Bone marrow (tissue), 2 donors: ENCODE measurements at places on chromosomes 7 and 10.
A peak's percentile ranks its signal among the peaks of the same experiment; 100 is the strongest.

- DNase-seq: no peak
Measured at GRCh38 chr7:152527610-152528032, 91.8 kb upstream of the KMT2C start.

DNA sequence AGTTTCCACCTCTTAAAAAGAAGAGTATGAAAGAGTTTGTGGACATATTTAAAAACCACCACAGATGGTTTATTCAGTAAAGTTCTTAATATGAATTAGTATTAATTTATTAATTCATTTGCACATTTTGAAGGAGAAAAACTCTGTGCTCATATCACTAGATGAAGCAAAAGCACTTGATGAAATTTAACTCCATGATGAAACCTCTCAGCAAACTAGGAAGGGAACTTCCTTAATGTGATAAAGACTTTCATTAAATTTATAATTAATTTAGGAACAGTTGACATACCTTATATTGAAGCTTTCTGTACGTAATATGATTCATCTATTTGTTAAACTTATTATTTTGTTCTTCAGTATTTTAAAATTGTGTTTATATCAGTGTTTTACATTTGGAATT is 99.4 kb downstream of the MMRN2 start:
- no peak for DNase-seq

DNA sequence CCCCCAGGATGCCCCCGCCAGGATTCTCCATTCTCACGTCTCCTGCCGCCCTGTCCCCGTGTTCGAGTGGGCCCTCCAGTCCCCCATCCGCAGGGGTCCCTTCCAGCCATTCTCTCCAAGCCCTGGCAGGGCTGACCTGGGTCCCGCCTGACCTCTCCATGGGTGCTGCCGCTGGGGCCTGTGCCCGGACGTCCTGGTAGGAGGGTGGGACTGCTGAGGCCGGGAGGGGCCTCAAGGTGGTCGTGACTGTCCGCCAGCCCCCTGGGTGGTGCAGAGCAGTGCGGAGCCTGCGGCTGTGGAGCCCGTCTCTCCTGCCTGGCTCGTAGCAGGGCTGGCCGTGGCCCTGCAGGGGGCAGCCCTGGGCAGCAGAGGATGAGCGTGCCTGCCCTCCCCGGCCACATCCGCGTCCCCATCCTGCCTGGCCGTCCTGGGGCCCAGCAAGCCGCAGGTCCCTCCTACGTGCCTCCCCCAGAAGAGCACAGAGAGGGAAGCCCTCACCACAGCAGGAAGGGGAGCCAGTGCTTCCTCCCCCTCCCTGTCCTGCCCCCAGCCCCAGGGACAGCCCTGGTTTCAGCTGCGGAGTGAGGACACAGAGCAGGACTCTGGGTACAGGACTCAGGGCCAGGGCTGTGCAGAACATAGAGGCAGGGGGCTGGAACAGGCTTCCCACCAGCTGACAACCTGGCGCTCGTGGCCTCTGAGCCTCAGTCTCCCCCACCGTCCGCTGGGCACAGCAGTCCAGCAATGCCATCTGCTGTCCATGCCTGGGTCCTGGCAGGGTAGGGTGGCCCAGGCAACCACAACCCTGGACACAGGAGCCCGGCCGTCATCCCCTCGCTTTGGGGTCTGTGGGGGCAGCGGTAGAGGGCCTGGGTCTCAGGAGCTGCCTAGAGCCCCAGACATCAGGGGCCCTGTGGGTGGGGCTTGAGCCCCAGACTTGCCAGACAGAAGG is 1.5 kb upstream of the GRIFIN start:
- DNase-seq: peak; percentile 87

GRCh38 chr10:116733566-116733965 is 8.8 kb downstream of the HSPA12A start:
- no peak for DNase-seq

- DNase-seq: no peak
Measured at GRCh38 chr7:137928626-137929025, 73.3 kb downstream of the CREB3L2 start.

GRCh38 chr7:134083766-134084487 is 43.2 kb upstream of the LRGUK start:
- DNase-seq: no peak

- no peak for DNase-seq
Measured at GRCh38 chr10:34905200-34905927, 90.3 kb upstream of the PARD3 start.

DNA sequence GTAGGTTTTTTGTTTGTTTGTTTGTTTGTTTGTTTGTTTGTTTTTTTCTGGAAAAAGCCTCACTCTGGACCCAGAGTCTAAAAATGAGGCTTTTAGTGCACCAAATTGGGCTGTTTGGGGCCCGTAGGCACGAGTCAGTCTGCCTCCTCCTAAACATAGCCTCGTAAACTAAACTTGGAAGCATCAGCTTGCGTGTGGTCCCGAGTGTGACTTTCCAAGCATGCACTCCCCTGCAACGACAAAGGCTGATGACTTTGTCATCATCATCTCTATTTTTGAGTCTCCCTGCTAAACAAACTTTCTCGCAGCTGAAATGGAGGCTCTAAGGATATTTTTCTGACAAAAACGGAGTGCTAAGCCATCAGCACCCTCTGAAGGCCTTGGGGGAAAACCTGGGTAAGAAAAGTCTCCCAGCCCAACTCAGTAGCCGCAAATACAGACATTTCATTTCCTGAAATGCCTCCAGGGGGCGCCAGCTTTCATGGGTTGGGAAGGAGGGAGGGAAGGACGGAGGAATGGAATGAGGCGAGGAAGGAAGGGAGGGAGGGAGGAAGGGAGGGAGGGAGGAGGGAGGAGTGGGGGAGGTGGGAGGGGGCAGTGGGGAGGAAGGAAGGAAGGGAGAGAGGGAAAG is 245.9 kb downstream of the KCNMA1 start:
- DNase-seq: no peak

GRCh38 chr10:93437086-93437945 is 44.8 kb downstream of the MYOF start:
- DNase-seq: no peak

DNA sequence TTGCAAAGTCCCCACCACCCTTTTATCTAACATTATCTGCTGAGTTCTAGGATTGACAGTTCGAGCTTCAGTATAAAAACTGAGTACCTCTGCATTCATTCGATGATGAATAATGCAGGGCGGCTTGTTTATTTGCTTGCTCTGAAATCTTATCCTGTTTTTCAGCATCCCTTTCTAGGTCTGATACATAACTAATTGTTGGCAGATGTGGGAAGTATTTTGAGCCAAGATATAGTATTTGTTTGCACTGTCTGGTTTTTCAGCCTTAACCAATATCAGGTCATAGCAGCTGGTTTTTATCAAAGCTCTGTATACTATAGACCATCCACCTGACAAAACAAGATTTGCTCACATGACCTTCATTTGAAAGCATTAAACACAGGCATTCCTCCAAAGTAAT is 161.4 kb downstream of the TFEC start:
- no peak for DNase-seq

DNA sequence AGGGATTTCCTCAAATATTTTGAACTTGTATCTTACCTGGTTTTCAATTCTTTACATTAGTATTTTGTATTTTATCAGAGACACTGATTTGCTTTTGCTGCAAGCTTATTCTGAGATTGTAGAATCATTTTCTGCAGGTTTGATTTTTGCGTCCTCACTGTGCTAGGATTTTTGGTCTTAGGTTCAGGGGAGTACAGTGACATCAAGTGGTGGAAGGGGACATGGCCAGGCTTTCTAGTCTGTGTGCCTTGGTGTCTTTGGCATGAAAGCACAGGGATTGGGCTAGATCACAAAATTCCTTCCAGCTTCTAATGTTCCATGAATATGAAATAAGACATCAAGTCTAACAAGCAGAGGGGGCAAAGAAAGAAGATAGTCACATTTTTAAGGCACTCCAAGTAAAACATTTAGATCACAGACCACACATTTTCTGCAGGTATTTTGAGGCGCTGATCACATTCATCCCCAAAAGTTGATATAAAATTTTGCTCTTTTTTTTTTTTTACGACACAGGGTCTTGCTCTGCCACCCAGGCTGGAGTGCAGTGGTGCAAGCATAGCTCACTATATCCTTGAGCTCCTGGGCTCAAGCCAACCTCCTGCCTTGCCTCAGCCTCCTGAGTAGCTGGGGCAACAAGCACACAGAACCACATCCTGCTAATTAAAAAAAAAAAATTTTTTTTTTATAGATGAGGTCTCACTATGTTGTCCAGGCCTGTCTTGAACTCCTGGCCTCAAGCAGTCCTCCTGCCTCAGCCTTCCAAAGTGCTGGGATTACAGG is 124.4 kb downstream of the PON1 start:
- no peak for DNase-seq

GRCh38 chr7:38222481-38223096 is 44.5 kb downstream of the STARD3NL start:
- DNase-seq: no peak

GRCh38 chr7:102834999-102835398 is 77.8 kb upstream of the LRRC17 start:
- no peak for DNase-seq

GRCh38 chr10:127427926-127428325 is 121.2 kb upstream of the NPS start:
- no peak for DNase-seq

DNA sequence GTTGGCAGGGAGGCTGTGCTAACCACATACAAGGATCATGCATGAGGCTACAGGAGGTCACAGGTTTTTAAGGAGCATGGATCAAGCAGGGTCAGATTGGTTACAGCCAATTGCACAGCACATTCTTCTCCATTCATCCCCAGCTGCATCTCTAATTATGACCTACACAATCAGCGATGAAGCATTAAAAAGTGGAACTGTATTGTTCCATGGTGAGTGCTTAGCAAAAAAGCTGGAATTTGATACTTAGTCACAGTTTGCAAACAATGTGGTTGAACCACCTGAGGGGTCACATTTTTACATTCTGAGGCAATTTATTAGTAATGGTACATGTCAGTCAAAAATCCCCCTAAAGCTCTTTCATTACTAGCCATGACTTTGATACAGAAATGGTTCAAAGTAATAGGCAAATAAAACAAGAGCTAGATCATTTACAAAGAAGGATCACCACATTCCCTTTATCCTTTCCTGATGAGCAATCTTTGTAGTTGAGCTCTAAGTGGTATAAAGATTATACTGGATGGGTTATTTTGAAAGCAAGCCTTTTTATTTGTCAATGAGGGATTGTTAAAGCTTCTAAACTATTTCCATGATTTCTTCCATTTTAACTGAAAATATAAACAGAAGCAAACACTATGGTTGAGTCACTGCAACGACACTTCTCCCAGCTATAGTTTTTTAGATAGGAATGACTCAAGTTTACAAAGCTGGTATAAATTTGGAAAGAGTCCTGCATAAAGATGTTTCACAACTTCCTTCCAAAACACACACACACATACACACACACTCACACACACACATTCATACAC is 217.8 kb upstream of the SEMA3A start:
- DNase-seq: no peak

DNA sequence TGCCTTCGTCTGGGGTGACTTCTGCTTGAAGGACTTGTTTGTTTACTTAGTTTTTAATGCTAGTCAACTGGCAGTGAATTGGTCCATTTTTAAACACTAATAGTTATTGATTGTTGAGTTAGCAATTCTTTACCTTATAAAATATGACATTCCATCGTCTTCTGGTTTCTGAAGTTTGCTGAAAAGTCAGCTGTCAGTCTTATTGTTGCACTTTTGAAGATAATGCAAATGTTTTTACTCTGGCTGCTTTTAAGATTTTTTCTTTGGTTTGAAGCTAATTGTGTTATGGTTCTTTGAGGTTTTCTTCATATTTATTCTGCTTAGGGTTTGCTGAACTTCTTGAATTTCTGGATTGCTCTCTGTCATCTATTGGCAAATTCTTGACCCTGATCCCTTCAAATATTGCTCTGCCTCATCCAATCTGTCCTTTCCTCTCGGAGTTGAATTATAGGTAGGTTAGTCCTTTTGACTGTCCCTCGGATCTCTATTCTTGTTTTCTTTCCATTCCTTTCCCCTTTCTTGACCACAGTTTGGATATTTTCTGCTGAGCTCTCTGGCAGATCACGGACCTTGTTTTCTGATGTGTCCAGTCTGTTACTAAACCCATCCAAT is 24.2 kb downstream of the MGMT start:
- DNase-seq: no peak

GRCh38 chr7:6646465-6646864 is 9.3 kb downstream of the ZNF316 start:
- DNase-seq: no peak

DNA sequence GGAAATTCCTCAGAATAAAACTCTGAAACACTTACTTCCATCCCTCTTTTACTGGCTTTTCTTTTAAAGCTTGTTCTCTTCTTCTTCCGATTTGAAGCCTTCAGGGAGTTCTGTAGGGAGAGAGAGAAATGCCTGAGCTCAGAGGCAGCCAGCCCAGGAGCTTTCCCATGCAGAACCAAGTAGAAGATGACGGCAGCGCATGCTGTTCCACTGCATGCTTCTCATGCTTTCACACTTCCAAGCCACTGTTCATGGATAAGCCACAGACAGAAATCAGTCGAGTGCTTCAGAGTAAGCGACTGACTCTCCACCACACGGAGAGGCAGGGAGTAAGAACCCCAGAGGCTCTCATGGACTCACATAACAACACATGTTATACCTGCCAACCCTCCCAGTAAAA is 237.3 kb downstream of the DGKI start:
- no peak for DNase-seq

DNA sequence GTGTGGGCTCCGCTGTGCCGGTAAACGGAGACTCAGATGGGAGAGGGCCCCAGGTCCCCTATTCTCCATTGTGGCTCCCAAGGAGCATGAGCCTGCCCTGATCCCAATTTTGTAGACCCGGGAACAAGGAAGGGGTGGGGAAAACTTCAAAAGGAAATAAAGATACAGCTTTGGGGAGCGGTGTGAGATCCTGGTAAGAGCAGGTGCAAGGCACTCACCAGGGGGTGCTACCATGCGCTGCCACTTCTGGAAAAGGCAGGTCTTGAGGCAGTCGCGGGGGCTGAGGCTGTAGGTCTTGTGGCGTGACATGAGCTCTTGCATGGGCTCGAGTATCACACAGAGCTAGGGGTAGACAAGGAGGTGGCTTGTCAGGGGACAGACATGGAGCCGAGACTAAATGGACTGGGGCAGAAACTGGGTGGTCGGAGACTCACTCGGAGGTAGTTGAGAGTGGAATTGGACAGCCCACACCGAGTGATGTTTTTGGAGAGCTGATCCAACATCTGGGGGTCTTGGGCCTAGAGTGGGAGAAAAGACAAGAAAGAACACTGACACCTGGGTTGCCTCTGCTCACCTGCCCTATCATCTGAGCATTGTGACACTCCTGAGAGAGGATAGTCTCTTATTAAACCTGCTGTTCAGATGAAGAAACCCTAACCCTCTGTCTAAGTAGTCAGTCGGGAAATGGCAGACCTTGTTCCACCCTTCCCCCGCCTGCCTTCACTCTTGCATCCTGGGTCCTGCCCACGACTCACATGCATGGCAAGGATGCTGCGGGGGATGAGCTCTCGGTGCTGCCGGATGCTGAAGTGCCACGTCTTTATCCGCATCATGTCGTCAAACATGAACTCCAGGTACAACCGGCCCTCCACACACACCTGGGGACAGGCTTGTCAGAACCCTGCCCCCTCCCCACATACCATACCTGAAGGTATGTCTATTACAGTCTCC is 10.7 kb downstream of the LDB1 start:
- DNase-seq: no peak

DNA sequence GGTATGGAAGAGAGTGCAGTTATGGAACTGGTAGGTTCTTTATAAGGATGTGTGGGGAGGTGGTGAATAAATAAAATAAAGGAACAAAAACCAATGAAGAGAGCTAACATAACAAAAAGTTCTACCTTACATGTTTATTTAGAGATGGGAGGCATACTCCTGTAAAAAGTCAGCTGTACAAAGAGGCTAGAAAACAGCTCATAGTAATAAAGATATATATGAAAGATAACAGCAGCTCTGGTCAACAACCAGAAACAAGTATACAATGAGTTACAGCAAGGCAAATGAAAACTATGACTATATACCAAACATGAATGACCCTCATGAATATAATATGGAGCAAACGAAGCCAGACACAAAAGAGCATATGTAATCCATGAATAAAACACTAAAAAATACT is 62.0 kb downstream of the FAM13C start:
- no peak for DNase-seq
